ENCODE measurements at places on chromosomes 1 and 21. TPM values are rescaled to one million over a fixed set of nuclear protein-coding genes. Genes with fewer than 3 reads are reported as not detected.

GRCh38 chr21:43585924-43586413 lies 73.3 kb downstream of the HSF2BP start:
- DNase-seq = no peak
- H3K36me3 ChIP-seq = no peaks in the 10 kb centered on the region
- H3K27me3 ChIP-seq = no peaks in the 10 kb centered on the region
- peak overlapping the region; percentile 64 for H3K27ac ChIP-seq

DNA sequence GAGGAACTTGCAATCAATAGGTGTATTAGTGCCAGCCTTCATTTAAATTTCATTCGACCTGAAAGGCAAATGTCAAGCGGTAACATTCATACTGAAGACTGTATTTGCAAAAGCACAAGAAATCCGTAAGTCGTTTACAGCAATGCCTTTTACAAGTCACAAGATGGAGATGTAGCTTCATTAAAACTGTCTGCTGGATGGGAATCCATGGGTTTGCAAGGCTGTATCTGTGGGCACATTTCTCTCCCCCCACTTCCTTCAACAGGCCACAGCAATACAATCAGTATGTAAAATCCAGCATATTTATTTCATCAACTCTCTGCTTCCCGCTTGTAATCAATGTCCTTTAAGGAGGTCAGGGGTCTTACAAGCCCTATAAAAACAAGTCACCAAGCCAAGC lies 147.1 kb downstream of the SLC45A1 start:
- DNase-seq = no peak
- H3K27me3 ChIP-seq = no peaks in the 10 kb centered on the region
- peak overlapping the region; percentile 49 for H3K27ac ChIP-seq
- no peaks in the 10 kb centered on the region for H3K36me3 ChIP-seq
- H3K4me1 ChIP-seq = peaks cover 74% of the 10 kb centered on the region

DNA sequence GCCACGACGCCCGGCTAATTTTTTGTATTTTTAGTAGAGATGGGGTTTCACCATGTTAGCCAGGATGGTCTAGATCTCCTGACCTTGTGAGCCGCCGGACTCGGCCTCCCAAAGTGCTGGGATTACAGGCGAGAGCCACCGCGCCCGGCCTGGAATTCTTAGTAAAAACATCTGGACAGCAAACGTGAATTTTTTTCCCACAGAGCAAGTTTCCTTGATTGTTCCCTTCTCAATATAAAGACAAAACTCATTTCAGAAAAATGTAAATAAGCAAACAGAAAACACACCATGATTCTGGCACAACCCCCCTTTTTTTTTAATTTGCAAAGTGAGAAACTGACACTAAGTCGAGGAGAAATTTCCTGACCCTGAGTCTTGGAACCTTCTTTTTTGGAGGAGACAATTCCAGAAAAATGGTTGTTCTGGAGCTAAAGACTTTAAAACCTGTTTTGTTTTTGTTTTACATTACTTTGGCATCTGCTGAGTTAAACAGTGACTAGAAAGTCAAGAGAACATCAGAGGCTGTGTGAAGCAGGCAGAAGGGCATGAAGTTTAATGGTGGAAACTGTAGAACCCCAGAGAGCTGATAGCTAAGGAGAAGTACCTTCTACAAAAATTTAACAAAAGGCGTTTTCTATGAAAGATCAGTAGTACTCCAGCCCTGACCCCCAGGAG lies 10.3 kb upstream of the HMGCS2 start:
- no peak overlapping the region for H3K27ac ChIP-seq
- H3K27me3 ChIP-seq = no peaks in the 10 kb centered on the region
- no peaks in the 10 kb centered on the region for H3K36me3 ChIP-seq
- DNase-seq = no peak
- no peak overlapping the region for H3K4me3 ChIP-seq
- no peaks in the 10 kb centered on the region for H3K4me1 ChIP-seq

DNA sequence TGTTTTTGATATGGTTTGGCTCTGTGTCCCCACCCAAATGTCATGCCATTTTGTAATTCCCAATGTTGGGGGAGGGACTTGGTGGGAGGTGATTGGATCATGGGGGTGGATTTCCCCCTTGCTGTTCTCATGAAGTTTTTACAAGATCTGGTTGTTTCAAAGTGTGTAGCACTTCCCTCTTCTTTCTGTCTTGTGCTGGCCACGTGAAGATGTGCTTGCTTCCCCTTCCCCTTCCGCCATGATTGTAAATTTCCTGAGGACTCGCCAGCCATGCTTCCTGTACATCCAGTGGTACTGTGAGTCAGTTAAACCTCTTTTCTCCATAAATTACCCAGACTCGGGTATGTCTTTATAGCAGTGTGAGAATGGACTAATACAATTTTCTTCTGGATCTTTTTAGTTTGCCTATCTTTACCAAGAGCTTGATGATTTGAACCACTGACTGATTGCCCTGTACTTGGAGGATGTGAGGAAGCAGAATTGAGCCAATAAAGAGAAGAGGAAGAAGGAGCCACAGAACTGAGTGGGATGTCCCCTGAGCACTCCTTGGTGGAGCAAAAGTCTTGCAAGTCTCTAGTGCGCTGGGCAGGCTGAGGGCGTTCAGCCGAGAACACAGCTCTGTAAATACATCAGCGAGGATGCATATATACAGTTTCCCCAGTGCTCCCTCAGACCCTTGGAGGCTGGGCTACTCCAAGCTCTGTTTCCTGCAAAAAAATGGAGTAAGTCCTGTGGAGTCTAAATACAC lies 102.6 kb downstream of the CYYR1 start:
- H3K36me3 ChIP-seq = no peaks in the 10 kb centered on the region
- no peak overlapping the region for H3K4me3 ChIP-seq
- no peaks in the 10 kb centered on the region for H3K27me3 ChIP-seq
- no peak for DNase-seq

Gene CLDN8
- not detected for polyA plus RNA-seq

Data from spleen (tissue), 13 donors.